ENCODE measurements at places on chromosomes 2 and 18. TPM values are rescaled to one million over a fixed set of nuclear protein-coding genes. Genes with fewer than 3 reads are reported as not detected.

SCYGR4 gene
- not detected for total RNA-seq

NXPH2 gene
- total RNA-seq, result 0.38 TPM

MC4R gene
- not detected for total RNA-seq

FOSL2 gene
- total RNA-seq, result 160 TPM

GRCh38 chr18:22191346-22191695, 21.9 kb downstream of the GATA6 start:
- no peak for DNase-seq

DNA sequence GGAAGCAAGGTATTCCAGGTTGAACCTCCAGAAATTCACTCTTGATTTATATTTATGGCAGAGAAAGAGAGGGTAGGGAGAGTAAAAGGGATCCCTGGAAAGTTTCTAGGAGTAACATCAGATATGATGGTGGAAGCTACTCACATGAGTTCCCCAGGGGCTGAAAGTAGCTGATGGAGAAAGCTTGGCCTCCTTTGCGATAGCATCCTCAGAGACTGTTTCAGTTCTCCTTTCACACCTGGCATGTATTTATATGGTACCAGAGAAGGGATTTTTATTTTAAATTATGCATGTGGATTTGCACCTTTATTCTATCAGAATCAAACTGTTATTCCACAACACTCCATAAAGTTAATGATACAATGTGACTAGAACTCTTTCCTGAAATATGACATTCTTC, 126.3 kb upstream of the OSR1 start:
- no peak for DNase-seq

DNA sequence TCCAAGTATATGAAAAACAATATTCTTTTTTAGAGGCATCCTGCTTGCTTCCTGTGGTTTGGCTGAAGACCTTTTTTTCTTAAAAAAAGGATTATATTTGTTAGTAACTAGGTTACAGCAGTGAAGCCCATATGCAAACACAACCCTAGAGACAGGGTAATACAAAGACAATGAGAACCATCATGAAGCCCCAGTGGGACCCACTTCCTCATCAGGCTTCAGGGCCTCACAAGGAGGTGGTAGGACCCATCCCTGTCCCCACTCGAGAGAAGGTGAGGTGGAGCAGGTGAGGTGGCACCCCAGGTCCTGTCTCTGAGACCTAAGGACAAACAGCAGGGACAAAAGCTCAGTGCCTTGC, 80.3 kb downstream of the EDAR start:
- no peak for DNase-seq

GRCh38 chr2:71882236-71882946, 265.3 kb downstream of the CYP26B1 start:
- no peak for DNase-seq

R3HDM1 gene
- 22.3 TPM for total RNA-seq

DNA sequence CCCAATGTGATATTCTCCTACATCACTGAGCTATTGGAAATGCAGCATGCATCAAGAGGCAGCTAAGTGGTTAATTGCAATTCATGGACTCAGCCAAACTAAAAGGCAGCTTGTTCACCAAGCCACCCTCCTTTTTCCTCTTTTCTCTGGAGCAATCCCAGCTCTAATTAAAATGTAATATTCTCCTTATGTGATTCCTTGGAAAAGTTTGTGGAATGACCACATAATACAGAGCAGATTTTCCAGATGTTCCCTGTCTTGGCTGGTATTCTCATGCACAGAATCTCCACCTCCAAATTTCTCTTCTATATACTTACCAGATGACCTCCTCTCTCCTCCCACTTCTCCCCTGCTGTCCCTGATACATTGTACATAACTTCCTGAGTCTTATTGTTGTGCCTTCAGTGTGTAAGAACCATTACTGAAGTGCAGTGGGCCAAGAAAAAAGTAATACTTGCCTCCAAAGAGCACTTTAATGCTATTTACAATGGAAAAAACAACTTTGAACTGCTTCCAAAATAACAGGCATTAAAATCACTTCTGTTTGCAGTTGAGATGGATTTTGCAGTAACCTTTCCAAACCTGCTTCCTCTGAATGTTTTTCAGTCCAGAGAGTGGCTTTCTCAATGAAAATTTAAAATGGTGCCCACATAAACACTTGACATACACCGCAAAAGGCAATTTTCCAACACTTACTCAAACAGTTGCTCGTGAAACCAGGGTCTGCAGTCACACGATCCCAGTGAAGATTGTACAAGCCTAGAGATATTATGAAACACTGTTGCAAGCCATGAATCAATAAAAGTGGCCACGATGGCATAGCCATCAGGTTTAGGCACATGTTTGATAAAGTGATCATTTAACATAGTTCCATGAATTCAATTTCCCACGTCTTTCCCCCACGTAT, 258.0 kb downstream of the MTX2 start:
- no peak for DNase-seq

DNA sequence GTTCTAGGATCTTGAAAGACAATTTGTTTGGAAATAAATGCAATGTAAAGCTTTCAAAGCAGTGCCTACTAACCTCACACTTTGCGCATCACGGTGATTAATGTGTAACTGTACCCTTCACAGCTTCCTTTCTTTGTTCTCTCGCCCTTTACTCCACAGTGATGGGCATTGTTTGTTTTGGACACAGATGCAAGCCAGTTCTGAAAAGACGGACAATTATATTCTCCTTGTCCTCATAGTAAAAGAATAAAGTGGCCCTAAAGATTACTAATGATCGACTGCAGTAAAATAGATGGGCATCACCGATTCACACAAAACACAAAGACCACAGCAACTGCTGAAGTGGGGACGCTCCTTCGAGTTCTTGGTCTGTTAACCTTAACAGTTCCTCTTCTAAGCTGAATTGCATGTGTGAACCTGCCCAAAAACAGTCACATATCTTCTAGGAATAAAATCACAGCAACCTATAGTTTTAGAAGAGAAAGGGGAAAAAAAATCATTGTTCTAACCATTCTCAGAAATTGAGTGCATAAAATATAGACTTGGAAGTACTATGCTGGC, 7.7 kb downstream of the L3MBTL4 start:
- no peak for DNase-seq

GRCh38 chr2:236916651-236917050, 169.0 kb upstream of the COPS8 start:
- no peak for DNase-seq

DNA sequence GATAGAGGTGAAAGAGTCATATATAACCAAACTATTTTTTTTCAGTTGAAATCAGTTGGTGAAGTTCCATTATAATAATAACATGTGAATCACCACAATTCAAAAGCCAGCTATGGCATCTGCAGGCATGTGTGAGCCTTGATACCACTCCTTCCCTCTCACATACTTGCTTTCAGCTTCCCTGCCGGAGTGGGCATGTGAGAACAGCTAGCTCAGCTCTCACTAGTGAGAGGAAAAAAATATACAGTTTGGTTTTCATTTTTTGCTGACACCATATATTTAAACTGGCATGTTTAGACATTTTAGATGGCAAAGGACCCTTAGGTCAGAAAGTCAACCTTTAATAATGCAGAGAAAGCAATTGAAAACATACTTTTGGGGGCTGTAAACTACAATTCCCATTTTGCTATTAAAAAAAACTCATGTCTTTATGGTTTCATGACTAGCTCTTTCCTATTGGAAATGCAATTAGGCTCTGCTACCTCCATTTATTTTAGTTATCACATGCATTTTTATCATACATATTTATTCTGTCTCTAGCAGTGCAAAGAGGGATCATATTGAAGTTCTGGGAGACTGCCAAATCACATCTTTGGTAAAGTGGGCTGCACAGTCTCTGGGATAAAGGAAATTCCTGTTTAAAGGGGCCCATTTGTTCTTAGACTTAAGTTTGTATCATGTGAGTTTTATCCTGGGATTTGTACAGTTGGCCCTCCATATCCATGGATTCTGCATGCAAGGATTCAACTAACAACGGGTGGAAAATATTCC, 33.2 kb upstream of the SLC40A1 start:
- no peak for DNase-seq

- no peak for DNase-seq
These were observed 31.1 kb downstream of the EPAS1 start for GRCh38 chr2:46328291-46328690.

- DNase-seq, result no peak
These were observed 44.8 kb downstream of the RAB3GAP1 start for GRCh38 chr2:135096665-135097446.

DNA sequence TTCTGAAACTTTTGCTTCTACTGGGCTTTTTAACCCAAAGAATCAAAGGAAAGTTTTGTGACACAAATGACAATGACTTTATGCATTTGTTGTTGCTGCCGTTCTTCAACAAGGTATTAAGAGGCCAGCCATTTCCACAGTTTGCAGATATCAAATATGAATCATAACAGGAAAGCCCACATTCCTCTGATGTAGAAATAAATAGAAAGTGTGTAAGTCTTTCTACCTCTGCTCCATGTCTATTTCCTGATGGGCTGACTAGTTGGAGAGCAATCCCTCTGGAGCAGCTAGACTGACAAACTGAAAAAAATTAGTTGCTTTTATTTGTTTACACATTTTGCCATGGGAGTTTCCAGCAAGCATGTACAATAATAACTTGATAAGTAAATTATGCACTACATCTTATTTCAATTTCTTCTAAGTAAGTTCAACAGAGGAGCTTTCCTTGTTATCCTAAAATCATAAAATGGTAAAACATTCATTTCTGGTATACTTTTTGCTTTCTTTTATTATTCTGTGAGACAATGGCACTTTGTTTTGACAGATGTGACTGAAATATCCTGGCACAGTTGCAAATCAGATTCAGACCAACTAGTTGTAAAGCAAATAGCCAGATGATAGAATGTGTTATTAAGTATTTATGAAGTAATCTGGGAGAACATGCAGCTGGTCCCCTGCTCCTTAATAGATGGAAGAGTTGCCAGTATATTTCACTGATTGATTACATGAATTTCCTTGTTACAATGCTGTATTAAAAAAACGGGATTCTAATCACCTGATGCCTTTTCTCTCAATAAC, 266.7 kb downstream of the METTL4 start:
- no peak for DNase-seq

ZNF396 gene
- 2.8 TPM for total RNA-seq

DSC2 gene
- 78.3 TPM for total RNA-seq

DNA sequence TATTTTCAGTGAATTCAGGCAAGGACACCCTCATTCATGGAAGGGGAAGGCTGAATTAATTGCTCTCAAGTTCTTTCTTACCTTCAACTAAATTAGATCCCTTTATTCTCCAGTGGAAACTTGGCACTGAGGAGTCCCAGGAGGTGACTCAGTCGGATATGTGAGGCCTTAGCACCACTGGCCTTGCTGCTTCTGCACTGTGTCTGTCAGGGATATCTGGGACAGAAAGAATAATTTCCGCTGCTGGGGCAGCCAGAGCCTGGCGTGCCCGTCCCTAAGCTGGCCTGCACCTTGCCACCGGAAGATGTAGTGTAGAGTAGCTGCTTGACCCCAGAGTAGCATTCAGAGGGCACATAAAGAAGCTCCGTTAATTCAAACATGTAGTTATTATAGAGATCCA, 53.4 kb downstream of the LIMS1 start:
- DNase-seq, result no peak

GRCh38 chr2:36178384-36178783, 177.2 kb upstream of the CRIM1 start:
- no peak for DNase-seq

- no peak for DNase-seq
These were observed 705.6 kb upstream of the ID2 start for GRCh38 chr2:7976206-7976605.

DNA sequence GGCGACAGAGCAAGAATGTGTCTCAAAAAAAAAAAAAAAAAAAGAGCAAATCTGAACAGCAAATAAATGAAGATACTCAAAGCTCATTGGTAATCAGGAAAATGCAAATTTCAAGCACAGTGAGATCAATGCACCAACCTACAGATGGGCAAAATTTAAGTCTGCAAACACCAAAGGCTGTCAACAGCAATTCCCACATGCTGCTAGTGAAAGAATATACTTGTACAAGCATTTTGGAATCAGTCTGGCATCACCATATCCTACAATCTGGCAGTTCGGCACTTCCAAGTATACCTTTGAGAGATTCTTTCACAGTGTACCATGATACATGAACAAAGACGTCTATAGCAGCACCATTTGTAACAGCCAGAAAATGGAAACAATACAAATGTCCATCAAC, 4.1 kb downstream of the HDHD2 start:
- DNase-seq, result no peak

MAL gene
- 1.4 TPM for total RNA-seq

ANO7 gene
- total RNA-seq, result 106 TPM

SELENOI gene
- 27.4 TPM for total RNA-seq

DNA sequence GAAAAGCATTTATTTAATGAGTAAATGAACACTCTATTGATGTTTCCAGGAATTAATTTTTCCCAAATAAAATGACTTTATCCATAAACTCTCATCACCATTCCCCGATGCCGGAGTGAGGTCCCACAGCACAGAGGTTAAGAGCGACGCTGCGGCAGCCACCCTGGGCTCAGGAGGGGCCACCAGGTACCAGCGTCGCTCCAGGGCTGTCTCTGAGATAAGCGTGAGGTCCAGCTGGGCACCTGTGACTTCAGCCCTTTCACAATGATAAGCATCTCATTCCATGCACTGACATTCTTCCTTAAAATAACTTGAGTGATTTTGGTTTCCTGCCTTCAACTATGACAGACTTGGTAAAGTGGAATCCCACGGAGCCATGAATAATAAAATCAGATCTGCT, 182.1 kb downstream of the TWIST2 start:
- DNase-seq, result no peak

DNA sequence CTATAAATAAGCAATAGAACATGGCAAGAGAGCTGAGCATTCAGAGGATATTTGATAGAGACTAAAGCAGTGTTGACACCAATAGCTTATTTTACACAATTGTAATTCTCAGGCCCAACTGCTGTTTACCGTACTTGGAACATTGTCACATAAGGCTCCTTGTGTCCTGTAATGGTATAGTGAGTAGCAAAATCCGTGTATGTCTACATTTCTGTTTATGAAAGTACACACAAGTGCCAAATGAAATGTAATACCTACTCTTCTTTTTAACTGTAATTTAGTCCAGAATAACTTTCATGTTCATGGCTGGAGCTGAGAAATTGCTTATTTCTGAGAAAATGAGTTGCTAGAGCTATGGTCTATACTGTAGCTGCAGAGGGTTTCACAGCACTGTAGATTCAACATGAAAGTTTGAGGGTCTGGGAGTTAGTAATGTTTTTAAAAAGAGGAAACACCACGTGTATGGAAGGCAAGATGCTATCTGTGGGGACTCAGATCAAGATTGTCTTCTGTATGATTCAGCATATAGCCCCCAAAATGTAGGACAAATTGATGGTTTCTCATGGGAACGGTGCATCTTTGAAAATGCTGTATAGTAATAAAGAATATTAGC, 110.2 kb upstream of the NOSTRIN start:
- DNase-seq, result no peak

LRATD1 gene
- total RNA-seq, result 59.5 TPM

DNA sequence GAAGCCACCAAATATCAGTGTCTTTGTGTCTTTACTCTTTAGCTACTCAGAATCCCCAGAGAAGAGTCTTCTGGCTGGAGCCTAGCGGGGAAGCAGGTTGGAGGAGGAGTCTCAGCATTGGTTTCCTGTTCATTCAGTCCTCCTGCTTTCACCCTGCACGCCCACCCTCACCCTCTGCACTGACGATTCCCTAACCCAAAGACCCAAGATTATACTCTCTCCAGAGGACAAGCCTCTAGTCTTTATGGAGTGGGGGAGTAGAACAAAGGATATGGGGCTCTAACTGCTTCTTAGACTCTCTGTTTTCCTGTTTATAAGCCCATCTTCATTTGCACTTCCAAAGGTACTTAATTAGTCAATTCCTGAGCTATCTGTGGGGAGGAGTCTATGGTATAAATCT, 338.8 kb downstream of the AGPS start:
- DNase-seq, result no peak
